ENCODE measurements at places on chromosomes 16 and 17. TPM values are rescaled to one million over a fixed set of nuclear protein-coding genes. Genes with fewer than 3 reads are reported as not detected.

ZNF668 gene
- 5.3 TPM for total RNA-seq

EPOP gene
- 0.33 TPM for total RNA-seq

SCIMP gene
- total RNA-seq = 0.74 TPM

MT1G gene
- not detected for total RNA-seq

KRTAP4-5 gene
- total RNA-seq = not detected

CYGB gene
- total RNA-seq = 24.1 TPM

MYH3 gene
- 0.88 TPM for total RNA-seq

HBA2 gene
- total RNA-seq = 59.1 TPM

CCL23 gene
- not detected for total RNA-seq

NXN gene
- 13.8 TPM for total RNA-seq

EIF3CL gene
- total RNA-seq = 41.6 TPM

DNA sequence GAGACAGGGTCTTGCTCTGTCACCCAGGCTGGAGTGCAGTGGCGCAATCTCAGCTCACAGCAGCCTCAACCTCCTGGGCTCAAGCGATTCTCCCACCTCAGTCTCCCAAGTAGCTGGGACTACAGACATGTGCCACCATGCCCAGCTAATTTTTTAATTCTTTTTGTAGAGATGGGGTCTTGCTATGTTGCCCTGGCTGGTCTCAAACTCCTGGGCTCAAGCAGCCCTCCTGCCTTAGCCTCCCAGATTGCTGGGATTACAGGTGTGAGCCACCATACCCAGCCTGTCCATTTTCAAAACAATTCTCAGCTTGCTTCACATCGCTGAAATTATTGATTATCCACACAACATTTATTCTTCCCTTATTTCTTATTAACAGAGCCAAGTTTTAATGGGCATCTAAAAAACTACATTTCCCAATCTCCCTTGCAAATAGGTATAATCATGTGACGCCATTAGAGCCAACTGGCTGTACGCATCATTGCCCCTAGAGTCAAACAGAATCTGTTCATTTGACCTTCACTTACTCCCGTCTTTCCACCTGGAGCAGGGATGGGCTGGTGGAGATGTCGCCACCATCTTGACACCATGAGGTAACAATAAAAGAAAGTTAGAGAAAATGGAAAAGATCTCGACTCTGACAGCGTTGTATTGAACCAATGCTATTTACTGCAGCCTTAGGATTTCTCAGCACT lies 148.0 kb upstream of the FOXF1 start:
- DNase-seq = no peak

DNA sequence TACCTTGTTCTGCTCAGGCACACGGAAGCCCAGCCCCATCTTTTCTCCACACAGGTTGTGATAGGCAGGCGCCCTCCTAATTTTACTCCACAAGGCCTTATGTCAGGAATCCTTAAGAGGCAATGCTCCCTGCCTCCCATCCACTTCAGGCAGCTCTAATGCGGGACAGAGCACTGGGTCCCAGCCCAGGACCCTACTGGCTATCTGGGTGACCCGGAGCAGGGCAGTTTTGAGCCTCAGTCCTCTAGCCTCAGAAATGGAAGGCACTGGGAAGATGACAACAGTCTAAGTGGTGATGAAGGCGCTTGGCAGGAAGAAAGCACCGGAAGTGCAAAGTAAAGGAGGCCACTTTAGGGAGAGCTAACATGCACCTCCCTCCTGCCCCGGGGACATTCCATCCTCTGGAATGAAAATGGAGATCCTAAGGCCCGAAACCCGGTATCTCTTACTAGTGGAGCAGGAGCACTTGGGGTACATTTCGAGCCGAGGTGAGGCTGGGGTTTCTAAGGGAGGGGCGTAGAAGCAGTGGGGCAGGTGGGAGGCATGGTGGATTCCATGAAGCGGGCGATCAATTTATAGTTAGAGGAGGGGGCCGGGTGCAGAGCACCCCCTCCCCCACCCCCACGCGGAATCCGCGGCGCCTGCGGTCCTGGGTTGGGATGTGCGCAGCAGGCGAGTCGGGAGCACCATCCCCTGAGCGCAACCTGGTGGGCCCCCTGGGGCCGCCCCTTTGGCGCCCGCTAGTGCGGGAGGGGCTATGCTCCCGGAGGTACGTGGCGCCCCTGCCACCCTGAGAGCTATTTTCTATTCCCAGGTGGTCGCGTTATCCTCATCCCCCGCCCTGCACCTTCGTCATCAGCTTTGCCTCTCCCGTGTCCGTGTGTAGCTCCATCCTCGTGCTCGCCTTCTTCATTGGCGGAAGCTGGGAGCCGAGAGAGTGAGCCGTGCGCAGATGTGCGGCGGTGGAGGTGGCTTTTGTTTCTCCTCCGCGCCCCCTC lies 4.9 kb downstream of the MT1F start:
- DNase-seq = no peak

GRCh38 chr17:37133136-37133535 lies 184.4 kb downstream of the AATF start:
- DNase-seq = no peak

DNA sequence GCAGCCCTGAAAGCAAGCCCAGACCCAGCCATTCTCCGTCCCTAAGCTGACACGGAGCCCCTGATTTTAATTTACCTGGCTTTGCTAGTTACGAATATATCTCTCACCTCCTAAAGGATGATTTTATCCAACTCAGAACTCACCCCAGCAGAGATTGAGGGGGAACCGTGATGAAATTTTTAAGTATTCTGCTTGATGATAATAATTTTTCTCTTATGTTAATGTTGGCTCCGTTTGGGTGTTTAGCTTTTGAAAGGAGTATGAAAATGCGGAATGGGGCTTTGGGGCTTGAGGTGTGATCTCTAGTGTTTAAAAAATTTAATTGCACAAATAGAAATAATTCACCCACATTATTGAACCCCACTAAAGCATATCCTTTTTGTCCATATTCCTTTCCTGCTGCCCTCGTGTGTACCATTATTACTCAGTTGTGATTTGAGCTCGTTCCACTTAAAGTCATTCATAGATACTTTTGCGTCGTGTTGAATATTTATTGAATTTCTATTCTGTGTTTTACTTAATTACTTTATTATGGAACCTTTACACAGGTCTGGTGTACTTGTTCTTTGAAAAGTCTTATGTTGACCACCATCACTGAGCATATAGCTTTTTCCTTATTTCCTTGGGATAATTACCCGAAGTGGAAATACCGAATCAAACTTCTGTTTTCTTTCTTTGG lies 775 bp downstream of the PRPSAP2 start:
- no peak for DNase-seq

GRCh38 chr17:3929181-3929580 lies 12.9 kb upstream of the P2RX1 start:
- DNase-seq = no peak

GRCh38 chr17:21400816-21401593 lies 24.8 kb downstream of the KCNJ12 start:
- no peak for DNase-seq

DNA sequence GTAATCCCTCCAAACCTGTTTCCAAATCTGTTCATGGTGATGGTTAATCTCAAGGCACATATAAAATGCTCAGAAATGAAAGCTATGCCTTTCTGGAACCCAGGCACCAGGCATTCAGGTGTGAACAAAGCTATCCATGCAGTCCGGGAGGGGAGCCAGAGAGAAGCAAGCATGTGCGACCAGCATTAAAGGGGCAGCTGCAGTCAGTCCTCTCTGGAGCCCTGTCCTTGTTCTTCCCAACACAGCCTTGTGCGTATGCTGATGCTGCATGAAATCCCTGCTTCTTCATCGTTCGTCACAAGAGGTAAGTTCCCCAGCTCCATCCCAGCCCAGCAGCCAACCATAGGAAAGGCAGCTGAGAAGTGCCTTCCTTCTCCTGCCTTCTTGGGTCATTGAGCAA lies 148.7 kb downstream of the GRIN2A start:
- DNase-seq = no peak

DNA sequence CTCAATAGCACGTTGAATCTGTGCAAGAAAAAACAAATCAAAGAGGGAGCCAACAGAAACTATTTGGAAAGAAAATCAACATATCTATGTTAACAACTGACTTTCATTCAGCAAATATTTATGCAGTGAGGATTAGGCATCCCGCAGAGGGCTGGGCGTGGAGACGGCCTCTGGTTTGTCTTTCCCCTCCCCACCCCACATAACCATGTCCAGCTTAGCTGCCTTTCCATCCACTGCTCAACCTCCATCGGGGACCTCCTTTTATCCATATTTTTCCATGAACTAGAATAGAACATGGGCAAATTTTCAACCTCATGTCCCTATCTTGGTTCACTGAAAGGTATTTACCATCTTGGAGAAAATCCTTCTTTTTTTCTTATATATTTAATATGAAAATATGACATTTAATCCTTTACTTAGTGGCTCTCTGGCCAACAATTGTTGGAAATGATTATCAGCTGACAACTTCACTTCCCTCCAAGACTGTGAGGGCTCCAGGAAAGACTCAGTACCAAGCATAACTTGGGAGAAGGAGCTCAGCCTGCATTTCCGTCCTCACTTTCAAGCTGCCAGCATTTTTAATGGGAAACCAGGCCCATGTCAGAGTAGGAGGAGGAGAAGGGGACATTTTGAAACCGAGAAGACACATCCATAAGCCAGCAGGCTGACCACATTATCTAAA lies 462.6 kb upstream of the MAF start:
- no peak for DNase-seq

DNA sequence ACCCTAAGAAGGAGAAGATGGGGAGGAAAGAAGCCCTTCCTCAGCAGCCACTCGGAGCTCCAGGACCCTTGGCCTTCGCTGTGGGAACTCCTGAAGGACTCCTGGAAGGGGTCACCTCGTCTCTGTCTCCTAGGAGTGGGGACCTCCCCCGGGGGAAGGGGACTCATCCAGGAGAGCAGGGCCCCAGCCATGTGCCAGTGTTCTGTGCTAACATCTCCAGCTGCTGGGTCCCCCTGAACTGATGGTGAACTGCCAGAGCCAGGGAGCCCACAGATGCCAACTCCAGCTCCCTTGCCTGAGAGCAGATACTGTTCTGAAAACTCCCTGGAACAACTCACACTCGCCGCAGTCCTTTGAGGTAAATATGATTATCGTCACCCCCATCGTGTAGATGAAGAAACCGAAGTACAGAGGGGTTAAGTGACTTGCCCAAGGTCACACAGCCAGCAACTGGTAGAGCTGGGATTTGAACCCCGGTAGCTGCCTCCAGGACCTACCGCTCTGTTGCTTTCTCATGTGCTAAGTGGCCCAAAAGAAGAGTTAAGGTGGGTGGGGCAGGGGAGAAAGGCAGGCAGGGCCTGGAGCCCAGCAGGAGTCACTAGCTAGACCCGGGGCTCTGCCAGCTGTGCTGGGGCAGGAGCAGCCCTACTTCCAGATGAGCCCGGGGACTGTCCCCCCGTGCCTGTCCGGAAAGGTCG lies 10.5 kb downstream of the TIMM22 start:
- DNase-seq = no peak

GRCh38 chr16:8862309-8863130 lies 6.3 kb downstream of the CARHSP1 start:
- DNase-seq = no peak

- peak; percentile 13 for DNase-seq
These were observed 70.7 kb upstream of the PLCG2 start for GRCh38 chr16:81708266-81709015.

- no peak for DNase-seq
These were observed 46.6 kb upstream of the TANC2 start for GRCh38 chr17:62919388-62919787.

GRCh38 chr17:55730808-55731207 lies 8.1 kb upstream of the TMEM100 start:
- no peak for DNase-seq

DNA sequence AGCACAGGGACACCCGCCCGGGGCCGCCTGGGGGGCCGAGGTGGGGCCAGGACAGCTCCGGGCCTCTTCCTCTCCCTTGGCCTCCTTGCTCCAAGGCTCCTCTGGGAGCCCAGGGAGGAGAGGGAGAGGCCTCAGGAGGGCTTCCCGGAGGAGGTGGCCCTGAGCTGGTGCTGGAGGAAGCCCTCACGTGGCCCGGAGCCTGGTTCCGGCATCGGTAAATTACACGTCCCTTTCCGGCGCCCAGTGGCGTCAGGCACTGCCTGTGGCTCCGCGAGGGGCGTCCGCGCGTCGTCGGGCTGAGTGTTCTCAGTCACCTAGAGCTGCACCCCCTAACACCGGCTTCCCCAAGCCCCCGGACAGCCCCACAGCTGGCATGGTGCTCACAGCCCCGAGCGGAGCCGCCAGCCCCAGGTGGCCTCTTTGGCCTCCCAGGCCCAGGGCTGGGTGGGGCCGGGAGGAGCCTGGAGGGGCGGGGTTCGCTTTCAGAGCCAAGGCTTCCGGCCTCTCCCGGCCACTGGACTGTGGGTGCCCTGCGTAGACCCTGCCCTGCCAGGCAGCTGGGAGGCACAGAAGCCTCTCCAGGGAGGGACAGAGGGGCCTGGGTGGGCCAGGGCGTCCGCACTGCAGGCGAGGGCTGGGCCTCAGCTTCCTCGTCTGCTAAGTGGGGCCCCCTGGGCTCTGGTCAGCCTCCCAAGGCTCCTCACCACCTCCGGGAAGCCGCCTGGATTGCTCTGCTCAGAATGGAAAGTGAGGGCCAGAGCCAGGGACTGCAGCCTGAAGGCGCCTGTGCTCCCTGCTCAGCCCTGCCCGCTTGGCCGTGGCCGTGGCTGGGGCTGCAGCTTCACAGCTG lies 27.9 kb upstream of the SSTR5 start:
- no peak for DNase-seq

DNA sequence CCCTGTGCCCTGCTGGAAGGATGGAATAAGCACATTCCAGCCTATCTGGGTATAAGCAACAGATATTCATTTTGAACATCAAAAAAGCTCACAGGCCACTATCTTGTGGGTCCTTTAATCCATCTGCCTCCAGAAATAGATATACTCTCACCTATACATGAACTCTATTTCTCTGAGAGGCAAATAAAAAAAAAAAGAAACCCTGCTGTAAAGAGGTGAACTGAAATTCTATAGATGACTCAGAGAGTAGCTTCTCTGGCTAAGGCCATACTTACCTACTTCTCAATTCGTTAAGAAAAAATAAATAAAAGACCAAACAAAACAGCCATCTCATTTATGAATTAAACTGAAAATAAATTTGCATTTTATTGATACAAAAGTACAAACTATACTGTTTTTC lies 86.3 kb downstream of the DYNLRB2 start:
- DNase-seq = no peak

DNA sequence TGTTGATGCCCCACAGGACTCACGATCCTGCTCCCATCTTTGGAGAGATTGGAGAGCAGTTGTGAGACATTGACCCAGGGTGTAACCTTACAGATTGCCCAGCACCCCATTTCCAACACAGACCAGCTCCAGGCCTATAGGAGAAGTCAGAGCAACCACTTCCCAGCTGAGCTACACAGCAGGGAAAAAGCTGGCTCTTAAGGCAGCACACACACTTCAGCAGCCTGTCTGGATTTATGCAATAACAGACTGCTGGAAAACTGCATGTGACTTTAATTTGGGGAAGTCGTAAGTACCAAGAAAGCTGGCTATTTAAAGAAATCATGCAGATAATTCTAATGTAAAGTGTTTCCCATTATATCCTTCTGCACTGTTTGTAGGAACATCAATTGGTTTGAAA lies 30.8 kb downstream of the NOG start:
- DNase-seq = no peak
